ENCODE measurements at places on chromosomes 2 and 18.

DNA sequence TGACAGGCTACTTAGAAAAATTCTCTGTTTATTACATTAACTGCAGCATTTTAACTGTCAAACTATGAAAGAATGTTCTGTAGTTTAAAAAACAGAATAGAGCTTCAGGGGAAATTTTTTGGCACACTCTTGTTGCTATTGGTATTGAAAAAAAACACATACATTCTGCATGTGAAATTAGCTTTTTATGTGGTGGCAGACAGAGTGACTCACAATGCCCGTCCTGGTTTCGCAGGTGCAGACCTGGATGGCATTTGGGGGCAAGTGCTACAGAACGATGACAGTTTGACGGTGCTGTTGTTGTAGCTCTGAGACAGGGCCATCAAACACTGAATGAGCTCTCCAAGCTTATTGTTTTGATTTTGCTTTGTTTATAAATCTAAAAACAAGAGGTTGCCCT is 105.0 kb upstream of the MAP3K20 start:
- DNase-seq = peak; percentile 29

GRCh38 chr2:32166115-32166574 is 481 bp downstream of the SLC30A6 start:
- DNase-seq = no peak

GRCh38 chr2:65165558-65165957 is 35.7 kb upstream of the RAB1A start:
- no peak for DNase-seq

GRCh38 chr2:26628561-26629345 is 12.4 kb downstream of the CIB4 start:
- DNase-seq = no peak

DNA sequence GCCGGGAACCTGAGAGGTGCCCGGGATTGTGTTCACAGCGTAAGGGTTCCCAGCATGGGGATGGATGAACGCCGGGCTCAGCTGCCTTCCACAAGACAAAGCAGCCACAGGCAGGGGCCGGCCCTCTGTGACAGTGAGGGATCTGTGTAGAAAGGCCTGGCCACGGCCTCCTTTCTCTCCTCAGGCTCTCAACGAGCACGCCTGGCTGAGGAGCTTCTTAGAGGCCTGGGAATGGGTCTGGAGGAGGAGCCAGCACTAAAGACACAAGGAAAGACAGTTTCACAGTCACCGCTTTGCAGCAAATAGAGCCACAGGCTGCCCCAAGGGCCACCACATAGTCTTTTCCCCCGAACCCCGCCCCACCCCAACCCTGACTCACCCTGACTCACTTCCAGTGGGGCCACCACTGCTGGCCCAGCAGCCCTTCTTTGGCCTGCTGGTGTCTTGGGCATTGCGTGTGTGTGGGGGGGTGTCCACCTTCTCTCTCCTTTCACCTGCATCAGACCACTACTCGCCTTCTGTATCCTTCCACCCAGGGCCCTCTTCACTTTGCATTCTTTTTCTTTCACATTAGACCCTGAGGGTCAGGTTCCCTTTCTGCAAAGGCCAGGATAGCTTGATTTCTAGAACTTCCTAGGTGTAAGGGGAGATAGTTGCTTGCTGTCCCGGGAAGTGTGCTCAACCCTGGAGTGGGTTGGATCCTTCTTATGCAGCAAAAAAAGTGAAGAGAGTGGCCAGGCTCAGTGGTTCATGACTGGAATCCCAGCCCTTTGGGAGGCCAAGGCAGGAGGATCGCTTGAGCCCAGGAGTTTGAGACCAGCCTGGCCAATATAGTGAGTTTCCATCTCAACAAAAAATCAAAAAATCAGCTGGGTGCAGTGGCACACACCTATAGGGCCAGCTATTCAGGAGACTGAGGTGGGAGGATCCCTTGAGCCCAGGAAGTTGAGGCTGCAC is 19.3 kb upstream of the HPCAL1 start:
- no peak for DNase-seq

- DNase-seq = no peak
Observed at GRCh38 chr18:31072175-31072574, 29.6 kb upstream of the DSC3 start.

- DNase-seq = no peak
Observed at GRCh38 chr2:24174851-24175277, at the start of gene FAM228A. FAM228A (plus strand) TSS chr2:24175053; CDS start chr2:24175481, 428 bp downstream.

GRCh38 chr2:3342324-3342723 is 35.3 kb downstream of the EIPR1 start:
- no peak for DNase-seq

GRCh38 chr2:168210895-168211570 is 36.4 kb downstream of the STK39 start:
- no peak for DNase-seq

Data from stimulated activated CD4-positive, alpha-beta T cell treated with anti-CD3 and anti-CD28 coated beads, Interleukin-4, amount 100 ng/mL, for 1 hour (primary cell).